ENCODE measurements at places on chromosomes 16 and 17.
A peak's percentile ranks its signal among the peaks of the same experiment; 100 is the strongest.

DNA sequence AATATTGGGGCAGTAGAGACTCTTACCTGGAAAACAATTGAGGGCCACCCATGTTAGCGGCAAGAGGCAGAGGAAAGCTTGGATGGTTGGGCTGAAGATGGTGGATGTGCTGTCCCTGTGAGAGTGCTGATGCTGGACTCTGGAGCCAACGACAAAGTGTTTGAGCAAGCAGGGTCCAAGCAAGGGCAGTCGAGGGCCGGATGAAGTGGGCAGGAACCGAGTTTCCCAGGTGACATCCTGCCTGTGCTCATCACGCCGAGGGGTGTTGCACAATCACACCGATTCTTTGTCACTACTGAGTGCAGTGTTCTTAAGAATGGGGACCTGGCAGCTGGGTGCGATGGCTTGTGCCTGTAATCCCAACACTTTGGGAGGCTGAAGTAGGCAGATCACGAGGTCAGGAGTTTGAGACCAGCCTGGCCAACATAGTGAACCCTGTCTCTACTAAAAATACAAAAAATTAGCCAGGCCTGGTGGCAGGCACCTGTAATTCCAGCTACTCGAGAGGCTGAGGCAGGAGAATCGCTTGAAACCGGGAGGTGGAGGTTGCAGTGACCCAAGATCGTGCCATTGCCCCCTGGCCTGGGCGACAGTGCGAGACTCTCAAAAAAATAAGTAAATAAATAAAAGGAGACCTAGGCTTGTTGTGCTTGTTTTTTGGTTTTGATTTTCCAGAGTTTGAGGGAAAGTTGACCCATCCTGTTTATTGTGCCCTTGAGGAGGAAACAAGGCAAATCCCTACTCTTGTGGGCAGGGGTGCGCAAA, 6.1 kb downstream of the PYCARD start:
- no peak for DNase-seq

- DNase-seq: peak; percentile 90
These were observed 63.4 kb downstream of the KLHDC4 start for GRCh38 chr16:87702325-87702811.

- DNase-seq: peak; percentile 50
These were observed 7.1 kb upstream of the SLC5A11 start for GRCh38 chr16:24838554-24839266.

- no peak for DNase-seq
These were observed 470.7 kb downstream of the SOX9 start for GRCh38 chr17:72591289-72592241.

DNA sequence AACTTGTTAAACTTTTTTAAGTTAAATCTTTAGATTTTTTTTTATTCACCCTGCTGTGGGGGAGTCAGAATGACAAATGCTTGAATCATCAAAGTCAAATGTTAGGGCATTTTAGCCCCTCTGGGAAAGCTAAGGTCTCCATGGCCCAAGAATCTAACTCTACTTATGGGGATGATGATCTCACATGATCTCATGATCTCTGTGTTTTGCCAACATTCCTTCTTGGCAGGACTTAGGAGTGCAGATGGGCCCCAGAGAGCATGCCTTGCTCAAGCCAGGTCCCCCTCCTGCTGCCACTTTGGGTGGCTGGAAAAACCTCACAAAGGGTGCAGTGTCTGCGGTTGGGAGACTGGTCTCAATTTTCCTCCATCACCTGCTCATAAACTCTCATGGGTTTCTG, 108.6 kb downstream of the PRKCB start:
- DNase-seq: no peak

DNA sequence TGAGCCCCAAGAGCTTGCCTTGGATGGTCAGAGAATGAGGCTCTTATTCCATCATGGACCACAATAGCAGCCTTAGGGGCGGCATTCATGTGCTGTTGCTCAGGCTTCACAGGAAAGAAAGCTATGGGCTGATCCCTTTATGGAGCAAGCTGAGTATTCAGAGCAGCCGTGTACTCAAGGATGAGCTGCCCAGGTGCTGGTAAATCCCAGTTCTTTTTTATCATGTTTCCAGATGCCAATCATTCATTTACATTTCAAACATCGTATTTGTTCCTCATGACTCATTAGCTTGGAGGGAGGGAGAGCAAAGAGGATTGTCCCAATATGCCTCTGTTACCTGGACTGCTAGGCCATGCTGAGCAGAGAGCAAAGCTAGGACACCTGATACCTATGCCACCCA, 475.7 kb downstream of the SHISA9 start:
- no peak for DNase-seq

GRCh38 chr16:27214084-27214961, 11.0 kb downstream of the KDM8 start:
- no peak for DNase-seq

- DNase-seq: no peak
These were observed 9.6 kb downstream of the FHOD1 start for GRCh38 chr16:67237396-67238277.

DNA sequence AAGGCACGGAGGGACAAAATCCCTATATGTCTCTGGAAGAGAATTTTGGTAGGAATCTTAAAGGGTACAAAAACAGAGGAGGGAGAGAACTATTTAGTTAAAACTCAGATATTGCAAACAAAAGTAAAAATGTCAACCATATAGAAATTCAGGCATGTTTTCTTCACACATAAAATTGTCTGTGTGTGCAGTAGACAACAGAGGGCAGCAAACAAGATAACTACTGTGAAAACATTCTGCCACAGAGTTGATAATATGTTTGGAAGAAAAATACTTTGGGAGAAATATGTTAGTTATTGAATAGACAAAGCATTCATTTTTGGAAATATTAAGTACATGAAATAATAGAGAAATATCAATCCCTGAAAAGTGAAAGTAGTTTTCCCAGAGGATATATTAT, 56.2 kb downstream of the SNX11 start:
- no peak for DNase-seq

GRCh38 chr16:13372421-13372820, 471.0 kb downstream of the SHISA9 start:
- DNase-seq: no peak

GRCh38 chr17:1590029-1590746, 27.6 kb upstream of the PITPNA start:
- DNase-seq: no peak

DNA sequence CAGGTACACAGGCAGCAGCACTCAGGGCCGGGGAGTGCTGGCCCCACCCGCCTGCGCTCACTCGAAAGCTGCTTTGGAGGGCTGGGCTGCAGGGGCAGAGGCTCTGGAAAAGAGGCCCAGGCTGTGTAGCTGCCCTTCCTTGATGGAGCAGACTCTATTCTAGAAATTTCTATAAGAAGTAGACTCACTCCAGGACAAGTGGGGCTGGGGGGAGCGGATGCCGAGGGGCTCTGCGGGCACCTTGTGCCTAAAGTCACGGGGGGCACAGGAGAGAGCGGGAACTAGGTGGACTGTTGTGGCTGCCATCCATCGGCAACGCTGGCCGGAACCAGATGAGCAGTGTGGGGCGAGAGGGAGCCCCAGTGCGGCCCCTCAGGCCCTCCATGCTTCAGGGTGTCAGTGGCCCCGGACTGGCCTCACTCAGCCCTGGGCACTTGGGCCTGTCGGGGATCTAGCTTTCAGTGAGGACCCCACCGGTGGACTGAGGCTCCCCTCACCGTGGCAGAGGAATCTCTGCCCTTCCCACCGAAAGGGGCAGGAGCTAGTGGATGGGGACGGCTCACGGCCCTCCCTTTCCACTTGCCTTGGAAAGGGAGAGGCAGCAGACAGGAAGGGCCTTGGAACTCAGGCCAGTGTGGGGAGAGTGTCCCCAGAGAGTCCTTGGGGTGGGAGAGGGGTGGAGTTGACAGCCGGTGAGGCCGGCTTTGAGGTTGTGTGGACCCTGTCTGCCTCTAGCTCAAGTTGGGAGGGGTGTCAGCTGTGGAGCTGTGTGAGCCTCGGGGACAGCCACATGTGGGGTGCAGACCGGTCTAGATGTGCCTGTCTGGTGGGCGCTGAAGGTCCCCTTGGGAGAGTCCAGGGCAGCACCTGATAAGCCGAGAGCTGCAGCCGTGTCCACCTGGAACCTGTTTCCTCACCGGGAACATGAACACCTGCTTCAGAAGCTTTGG, 16.6 kb downstream of the ENDOV start:
- DNase-seq: no peak

DNA sequence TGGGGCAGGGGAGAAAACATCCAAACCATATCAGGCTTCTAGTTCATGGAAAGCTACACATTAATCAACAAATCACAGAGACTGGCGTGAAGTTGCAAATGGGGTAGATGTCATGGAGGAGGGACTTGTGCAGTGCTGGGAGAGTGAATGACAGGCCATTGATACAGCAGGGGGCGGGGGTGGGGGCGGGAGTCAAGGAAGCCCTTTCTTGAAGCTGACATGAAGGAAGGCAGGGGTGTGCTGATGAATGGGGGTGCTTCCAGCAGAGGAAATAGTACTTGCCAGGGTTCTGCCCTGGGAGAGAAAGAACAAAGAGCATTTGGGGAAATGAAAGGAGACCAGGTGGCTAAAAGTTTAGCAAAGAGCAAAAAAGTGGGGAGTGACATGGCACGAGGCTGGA, 269.9 kb downstream of the SHISA9 start:
- DNase-seq: no peak

DNA sequence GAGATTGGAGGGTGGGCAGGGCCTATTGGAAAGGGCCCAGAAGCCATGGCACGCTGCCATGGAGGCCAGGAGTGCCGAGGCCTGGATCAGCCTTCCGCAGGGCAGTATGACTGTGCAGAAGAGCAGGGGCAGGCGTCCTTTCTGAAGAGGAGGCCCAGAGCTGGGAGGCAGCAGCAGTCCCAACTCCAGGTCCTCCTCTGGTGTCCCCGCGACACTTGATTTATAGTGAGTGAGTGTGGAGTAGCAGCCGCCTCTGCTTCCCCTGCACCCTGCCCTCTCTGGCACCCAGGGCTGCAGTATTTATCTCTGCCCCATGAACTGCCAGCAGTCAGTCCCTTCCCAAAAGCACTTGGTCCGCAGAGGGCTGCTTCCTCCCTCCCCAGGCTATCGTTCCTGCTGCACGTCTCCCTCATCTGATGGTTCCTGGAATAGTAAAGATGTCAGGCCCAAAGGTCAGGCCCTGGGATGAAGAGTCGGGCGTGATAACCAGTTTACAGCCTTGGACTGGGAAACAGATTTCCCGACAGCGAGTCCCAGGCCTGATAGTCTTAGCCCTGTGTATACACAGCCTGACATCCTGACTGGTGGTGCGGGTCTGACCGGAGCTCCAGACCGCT, 32.9 kb downstream of the PGS1 start:
- DNase-seq: no peak

DNA sequence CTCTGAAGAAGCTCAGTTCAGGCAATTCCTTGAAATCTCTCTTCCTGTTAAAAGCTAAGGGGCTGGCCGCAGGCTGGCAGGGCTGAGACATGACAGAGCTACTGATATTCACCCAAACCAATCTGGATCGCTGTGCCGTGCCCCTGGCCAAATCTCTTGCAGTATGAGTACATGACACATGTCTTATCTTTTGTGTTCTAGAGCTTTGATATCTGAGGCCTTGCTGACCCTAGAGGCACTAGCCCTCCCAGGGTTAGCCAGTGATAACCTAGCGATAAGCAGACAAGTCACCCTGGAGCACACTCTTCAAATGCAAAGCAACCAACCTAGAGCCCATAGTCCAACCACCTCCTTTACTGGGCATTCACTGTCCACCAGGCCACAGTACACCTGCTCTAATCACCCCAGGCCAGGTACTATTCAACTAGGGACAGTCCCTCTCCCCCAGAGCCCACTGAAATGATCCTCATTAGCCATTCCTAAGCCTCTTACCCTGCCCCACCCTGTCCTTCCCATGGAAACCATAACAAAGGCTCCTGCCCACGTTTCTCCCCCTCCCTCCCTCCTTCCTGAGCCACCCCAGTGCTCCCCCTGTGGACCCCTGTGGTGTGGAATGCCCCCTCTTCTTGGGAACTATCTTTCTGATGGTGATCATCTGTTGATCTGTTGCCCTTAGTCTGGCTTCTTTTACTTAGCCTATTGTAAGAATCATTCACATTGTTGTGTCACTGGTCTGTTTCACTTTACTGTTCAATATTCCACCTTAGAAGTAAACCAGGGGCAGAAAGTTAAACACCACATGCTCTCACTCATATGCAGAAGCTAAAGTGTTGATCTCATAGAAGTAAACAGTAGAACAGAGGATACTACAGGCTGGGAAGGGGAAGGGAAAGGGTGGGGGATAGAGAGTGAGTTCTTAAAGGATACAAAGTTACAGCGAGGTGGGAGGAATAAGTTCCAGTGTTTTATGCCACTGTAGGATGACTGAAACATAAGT, 52.5 kb downstream of the TEKT5 start:
- no peak for DNase-seq

GRCh38 chr17:78267253-78268073, 36.0 kb downstream of the TMEM235 start:
- no peak for DNase-seq

DNA sequence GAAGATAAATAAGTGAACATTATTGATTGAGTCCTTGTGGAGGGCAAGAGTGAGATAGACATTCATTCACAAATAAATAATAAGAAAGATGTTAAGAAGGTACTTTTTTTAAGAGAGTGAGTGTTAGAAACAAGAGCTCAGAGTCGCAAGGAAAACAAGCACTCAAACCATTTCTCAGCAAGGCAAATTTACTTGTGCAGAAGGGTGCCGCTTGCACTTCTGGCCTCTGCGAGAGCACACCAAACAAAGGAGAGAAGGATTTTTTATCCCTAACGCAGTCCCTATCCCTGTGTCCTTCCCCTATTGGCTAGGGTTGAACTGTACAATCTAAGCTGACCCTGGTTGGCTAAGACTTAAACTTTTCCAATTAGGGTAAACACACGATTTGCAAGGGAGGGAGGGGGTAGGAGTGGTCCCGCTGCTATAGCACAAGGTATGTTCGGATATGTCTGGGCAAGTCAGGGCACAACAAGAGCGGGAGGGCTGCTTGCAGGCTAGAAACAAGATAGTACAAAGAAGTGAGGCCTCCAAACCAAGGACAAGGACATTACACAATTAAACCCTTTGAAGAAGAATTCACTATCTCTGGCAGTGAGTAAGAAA, 156.2 kb downstream of the PPM1E start:
- DNase-seq: no peak

DNA sequence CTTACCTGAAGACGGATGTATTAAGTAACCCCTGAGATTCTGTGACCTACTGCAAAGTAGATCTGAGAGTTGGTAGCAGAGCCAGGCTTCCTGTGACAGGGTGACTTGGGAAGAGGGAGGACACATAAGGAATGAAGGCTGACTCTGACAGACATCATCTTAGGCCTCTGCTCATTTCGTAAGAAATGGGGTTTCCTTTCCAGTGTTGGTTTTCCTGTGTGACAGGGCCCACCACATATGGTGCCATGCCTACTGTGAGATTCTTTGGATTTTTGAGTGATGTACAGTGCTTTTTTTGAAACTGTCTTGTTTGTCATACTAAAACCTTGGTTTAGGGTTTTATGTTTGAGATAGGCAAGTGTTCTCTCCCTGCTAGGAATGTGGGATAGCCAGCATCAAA, 12.7 kb downstream of the LIG3 start:
- peak; percentile 10 for DNase-seq
